ENCODE measurements at places on chromosomes 13 and 19. TPM values are rescaled to one million over a fixed set of nuclear protein-coding genes. Genes with fewer than 3 reads are reported as not detected.

CGB8 gene
- not detected for total RNA-seq

GRCh38 chr13:60152904-60153303, 10.8 kb downstream of the DIAPH3 start:
- no peak overlapping the region for H3K4me3 ChIP-seq
- DNase-seq, result no peak
- H3K36me3 ChIP-seq, result no peaks in the 10 kb centered on the region
- peaks cover 5% of the 10 kb centered on the region for H3K4me1 ChIP-seq
- H3K27ac ChIP-seq, result no peak overlapping the region

DNA sequence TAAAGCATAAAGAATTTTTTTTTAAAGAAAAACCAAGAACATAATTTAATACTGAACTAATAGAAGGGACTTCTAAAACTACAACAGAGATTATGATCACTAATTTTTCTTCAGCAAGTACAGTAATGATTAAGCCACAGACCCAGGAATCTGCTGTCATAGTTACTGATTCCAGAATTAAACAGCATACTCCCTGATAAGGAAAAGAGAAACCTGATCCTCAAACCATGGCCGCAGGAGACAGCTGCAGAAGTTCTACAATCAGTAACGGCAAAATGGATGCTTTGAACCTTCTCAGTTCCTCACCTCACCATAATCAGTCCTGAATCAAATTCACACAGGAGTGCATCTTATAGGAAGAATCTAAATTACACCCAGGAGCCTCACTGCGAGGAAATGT, 939.0 kb upstream of the SLITRK1 start:
- no peak overlapping the region for H3K27ac ChIP-seq
- no peaks in the 10 kb centered on the region for H3K36me3 ChIP-seq
- no peak for DNase-seq

DNA sequence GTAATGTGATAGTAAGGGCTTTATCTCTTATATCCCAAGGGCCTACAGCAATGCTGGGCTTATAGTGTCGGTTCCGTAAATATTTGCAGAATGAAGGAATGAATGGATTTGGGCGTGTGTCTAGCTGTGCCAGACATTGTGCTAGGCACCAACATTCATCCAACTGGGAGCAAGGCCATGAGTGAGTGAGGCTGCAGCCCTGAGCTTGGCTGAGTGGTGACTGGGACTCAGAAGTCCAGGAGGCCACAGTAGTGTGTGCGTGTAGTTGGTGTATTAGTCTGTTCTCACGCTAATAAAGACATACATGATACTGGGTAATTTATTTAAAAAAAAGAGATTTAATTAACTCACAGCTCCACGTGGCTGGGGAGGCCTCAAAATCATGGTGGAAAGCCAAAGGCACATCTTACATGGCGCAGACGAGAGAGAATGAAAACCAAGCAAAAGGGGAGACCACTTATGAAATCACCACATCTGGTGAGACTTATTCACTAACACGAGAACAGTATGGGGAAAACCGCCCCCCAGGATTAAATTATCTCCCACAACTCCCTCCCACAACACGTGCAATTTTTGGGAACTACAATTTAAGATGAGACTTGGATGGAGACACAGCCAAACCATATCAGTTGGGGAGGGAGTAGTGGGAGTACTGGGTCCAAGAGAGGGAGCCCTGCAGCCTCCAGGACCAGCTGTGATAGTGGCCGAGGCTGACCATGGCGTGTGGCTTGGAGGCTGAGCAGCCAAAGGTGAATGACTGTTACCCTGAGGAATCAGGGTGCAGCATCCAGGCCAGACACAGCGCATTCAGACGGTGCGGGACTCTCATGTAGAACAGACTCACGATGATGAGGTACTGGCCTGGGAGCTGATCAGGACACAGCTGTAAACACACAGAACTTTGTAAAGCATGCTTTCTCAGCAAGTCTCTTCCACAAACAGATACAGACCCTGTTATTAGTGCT, 104.6 kb downstream of the TEX26 start:
- H3K4me1 ChIP-seq, result peaks cover 10% of the 10 kb centered on the region
- no peaks in the 10 kb centered on the region for H3K27me3 ChIP-seq
- H3K4me3 ChIP-seq, result no peak overlapping the region
- no peak for DNase-seq
- H3K27ac ChIP-seq, result no peak overlapping the region

DNA sequence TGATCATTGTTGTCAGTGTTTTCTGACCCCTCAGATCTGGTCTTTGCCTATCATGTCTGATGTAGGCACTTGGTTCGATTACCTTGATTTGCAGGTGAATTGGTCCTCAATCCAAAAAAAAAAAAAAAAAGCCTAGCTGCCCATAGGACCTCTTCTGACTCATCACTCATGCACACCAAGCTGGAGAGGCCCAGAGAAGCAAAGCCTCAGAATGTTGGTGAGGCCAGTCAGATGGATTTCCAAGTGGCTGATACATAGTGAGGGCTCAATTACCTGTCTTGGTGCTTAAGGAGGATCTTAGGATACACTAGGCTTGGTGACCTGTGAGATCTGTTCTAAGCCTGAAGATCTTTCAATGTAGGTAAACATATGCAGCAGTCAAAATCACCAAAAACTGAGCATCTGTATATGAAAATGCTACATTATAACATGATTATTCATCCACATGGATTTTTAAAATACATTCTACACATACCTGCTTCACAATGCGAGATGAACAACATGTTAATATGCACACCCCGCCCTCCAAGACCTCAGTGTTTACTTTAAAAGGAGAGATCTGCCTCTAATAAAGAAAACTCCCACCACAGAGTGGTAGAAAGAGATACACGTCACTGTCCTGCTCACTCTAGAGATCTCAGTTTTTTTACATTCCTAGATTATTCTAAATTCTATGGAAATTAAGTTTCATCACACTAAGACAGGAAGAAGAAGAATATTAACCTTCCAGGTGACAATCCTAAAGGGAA, 79.9 kb upstream of the RAP2A start:
- no peak overlapping the region for H3K27ac ChIP-seq
- DNase-seq, result no peak
- no peaks in the 10 kb centered on the region for H3K4me1 ChIP-seq
- no peak overlapping the region for H3K4me3 ChIP-seq

UGGT2 gene
- total RNA-seq, result 0.22 TPM

NDUFA11 gene
- total RNA-seq, result 108 TPM

RAB3D gene
- total RNA-seq, result 12.1 TPM

DNA sequence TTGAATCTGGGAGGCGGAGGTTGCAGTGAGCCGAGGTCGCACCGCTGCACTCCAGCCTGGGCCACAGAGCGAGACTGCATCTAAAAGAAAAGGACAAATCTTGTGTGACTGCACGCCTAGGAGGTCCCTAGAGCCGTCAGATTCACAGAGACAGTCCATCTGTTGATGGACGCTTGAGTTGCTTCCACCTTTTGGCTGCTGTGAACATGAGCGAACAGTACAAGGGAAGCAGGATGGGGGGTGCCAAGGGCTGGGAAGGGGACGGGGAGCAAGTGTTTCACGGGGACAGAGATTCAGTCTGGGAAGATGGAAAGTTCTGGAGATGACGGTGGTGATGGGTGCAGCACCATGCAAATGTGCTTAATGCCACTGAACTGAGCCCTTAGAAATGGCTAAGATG, 78.7 kb downstream of the GNG7 start:
- peaks cover 30% of the 10 kb centered on the region for H3K4me1 ChIP-seq
- no peaks in the 10 kb centered on the region for H3K27me3 ChIP-seq
- DNase-seq, result no peak
- H3K36me3 ChIP-seq, result no peaks in the 10 kb centered on the region

ZFP28 gene
- total RNA-seq, result 10.1 TPM

DNA sequence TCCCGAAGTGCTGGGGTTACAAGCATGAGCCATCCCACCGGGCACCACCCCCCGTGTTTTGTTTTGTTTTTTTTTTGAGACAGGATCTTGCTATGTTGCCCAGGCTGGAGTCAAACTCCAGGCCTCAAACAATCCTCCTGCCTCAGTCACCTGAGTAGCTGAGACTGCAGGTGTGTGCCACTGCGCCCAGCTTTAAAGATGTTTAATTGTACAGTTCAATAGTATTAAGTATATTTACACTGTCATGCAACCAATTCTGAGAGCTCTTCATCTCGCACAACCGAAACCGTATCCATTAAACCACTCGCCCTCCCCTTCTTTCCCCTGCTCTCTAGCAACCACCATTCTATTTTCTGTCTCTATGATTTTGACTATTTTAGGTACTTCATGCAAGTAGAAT, 15.6 kb downstream of the NUCB1 start:
- H3K4me3 ChIP-seq, result no peak overlapping the region
- no peak overlapping the region for H3K27ac ChIP-seq
- H3K36me3 ChIP-seq, result peaks cover 29% of the 10 kb centered on the region
- H3K4me1 ChIP-seq, result no peaks in the 10 kb centered on the region

DNA sequence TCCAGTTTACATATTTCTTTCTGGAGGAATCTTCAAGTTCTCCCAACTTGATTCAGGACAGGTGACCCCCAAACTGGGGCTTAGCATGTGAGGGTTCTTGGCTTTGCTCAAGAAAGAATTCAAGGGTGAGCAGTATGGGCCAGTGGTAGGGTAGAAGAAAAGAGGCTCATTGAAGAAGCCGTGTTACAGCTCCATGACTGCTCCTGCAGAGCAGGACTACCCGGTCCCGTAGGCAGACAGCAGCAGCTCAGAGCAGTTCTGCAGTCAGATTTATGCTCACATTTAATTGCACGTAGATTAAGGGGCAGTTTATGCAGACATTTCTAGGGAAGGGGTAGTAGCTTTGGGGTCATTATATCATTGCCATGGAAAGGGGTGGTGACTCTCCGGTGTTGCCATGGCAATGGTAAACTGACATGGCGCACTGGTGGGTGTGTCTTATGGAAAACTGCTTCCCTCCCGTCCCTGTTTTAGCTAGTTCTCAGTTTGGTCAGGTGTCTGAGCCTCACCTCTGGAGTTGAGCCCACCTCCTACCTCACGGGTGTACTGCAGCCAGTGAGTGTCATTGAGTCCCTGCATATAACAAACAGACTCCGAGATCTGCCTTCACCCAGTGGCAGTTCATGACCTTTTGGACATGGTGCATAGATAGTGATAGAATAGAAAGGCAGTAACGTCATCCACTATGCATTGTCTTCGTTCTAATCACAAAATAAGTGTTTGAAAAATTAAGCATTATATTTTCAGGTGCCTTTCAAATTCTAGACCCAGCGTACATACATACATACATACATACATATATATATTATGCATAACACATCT, 16.0 kb upstream of the ZNF792 start:
- no peaks in the 10 kb centered on the region for H3K27me3 ChIP-seq
- H3K4me3 ChIP-seq, result no peak overlapping the region
- no peaks in the 10 kb centered on the region for H3K4me1 ChIP-seq
- no peak overlapping the region for H3K27ac ChIP-seq
- no peaks in the 10 kb centered on the region for H3K36me3 ChIP-seq

TEX26 gene
- not detected for total RNA-seq

- no peaks in the 10 kb centered on the region for H3K36me3 ChIP-seq
- no peak for DNase-seq
- peaks cover 40% of the 10 kb centered on the region for H3K4me1 ChIP-seq
- peak overlapping the region; percentile 69 for H3K4me3 ChIP-seq
- H3K27ac ChIP-seq, result peak overlapping the region; percentile 86
These were observed 37.8 kb downstream of the ELF1 start for GRCh38 chr13:40981361-40981760.

GRCh38 chr13:23687614-23688013, 117.4 kb downstream of the TNFRSF19 start:
- H3K4me1 ChIP-seq, result no peaks in the 10 kb centered on the region
- H3K27ac ChIP-seq, result no peak overlapping the region
- no peak overlapping the region for H3K4me3 ChIP-seq
- no peaks in the 10 kb centered on the region for H3K27me3 ChIP-seq
- H3K36me3 ChIP-seq, result no peaks in the 10 kb centered on the region
- DNase-seq, result no peak
